Lung microvascular endothelial cell (primary cell): ENCODE measurements at places on chromosomes 6 and 20. TPM values are rescaled to one million over a fixed set of nuclear protein-coding genes. Genes with fewer than 3 reads are reported as not detected.

DNA sequence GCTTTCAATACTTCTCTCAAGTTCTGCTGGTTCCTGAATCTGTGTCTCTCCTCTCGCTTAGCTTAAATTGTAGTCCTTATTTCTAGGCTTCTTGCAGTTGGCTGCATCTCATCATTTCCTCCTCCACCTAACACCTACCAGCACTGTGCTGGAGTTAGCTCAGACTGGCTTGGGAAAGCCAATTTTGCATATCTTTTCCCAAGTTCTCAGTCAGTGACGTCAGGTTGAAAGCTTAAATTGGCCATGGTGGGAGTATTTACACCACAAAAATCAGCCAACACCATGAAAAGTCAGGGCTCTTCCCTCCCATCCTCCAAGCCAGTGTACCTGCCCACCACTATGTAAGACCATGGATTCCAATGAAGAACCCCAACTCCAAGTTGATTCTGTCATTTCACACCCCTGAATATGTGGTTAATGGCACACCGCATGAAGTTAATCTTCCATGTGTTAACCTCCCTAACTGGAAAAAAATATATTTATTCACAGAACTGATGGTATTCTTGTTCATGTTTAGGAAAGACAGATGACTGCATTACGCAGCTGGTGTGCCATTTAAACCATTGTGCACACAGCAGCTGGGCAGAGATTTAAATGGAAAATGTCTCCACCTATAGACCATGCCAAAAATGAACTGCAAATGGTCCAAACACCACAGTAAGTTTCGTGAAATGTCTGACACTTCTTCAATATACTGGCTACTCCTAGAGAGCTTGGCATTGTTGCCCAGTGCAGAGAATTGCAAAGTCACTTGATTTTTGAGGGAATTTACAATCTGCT, 274.1 kb upstream of the MAP3K7 start:
- peak; percentile 2 for DNase-seq

GRCh38 chr20:11372876-11373790, 544.6 kb upstream of the BTBD3 start:
- no peak for DNase-seq

DNA sequence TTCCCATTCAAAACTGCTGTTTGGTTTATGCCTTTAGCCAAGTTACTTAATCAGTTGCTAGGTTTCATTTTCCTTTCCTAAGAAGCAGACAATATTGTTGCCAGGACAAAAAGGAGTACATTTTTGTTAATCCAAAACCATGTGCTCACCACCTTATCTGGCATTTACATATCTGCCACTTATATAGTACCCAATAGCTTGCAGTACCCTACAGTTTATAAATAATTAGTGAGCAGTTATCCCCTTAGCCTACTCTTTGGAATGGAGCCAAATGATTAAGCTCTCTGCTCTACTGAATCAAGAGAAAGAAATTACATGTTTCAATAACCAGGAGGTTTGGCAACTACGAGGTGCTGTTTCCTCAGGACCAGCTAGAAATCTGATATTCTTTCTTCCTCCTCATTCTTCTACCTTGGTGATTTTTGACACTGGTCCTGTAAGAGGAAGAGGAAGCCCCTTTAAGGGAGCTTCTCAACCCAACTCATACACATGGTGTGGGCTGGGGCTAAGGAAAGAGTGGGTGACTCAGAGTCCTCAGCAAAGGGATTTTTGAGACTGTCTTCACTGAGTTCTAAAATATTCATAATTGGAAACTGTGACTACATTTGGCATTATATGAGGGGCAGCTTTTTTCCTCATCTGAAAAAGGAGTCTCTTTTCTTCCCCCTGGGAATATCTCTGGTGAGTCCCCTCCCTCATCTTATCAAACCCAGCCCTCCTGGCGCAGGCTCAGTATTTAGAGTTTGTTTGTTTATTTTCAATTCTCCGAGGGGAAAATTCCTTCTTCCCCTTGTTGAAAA, 1.5 kb downstream of the ZNFX1 start:
- no peak for DNase-seq

DNA sequence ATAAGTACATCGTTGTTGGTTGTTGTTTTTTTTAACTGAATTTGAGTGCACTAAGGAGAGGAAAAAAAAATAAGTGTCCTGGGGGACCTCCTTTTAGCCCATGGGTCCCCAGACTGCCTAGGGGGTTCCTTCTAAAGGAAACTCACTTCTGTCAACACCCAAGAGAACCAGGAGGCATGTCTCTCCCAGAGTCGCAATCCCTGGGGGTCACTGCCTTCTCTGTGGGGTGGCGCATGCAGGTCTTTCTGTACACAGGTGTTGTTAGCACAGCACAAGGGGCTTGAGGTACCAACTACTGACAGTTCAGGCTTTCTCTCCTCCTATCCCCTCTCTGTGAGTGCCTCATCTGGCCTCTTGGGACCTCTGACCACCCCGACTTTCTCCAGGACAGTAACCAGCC, 7.3 kb upstream of the ARMC2 start:
- DNase-seq, result no peak

DNA sequence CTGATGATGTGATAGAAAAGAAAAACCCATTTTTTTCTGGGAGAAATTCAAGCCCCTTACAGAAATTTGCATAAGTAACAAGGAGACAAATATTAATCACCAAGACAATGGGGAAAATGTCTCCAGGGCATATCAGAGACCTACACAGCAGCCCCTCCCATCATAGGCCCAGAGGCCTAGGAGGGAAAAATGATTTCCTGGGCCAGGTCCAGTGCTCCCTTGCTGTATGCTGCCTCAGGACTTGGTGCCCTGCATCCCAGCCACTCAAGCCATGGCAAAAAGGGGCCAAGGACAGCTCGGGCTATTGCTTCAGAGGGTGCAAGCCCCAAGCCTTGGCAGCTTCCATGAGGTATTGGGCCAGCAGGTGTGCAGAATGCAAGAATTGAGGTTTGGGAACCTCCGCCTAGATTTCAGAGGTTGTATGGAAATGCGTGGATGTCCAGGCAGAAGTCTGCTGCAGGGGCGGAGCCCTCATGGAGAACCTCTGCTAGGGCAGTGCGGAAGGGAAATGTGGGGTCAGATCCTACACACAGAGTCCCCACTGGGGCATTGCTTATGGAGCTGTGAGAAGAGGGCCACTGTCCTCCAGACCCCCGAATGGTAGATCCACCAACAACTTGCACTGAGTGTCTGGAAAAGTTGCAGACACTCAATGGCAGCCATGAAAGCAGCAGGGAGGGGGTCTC, 7.6 kb upstream of the DBNDD2 start:
- DNase-seq, result no peak

DNA sequence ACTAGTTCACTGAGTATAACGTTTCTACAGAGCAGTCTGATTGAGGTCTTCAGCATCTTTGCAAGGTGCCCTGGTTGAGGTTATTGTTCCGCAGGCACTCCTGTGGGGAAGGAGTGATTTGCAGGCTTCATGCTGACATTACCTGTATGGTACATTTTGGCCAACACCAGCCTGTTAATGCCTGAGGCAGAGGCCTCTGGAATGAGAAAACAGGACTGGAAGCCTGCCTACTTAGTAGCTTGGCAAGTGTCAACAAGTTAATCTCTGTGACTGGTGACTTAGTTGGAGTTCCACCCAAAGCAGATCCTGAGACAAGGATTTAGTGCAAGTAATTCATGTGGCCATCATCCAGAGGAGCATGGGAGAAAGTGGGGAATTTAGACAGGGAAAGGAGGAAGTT, 24.6 kb downstream of the MAS1 start:
- DNase-seq, result no peak

- DNase-seq, result no peak
These were observed 167.6 kb upstream of the IMPG1 start for GRCh38 chr6:76240092-76240491.

- DNase-seq, result peak; percentile 90
These were observed 448 bp upstream of the RIN2 start for GRCh38 chr20:19757487-19758132.

DNA sequence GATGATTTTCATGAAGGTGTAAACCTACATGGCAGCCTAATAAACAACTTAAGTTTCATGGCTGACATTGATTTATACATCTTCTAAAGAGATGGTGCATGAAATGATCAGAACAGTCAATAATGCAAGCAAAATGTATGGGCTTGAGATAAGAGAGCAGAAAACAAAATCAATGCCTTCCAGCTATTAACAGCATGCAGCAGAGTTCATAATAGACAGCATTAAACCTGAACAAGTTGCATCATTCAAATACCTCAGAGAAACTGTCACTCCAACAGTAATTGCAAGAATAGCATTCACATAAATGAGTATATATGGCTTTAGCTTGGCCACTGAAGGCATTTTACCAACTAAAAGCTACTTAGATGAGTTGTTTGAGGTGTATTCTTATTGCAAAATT, 319.6 kb upstream of the ARID1B start:
- DNase-seq, result no peak

DNA sequence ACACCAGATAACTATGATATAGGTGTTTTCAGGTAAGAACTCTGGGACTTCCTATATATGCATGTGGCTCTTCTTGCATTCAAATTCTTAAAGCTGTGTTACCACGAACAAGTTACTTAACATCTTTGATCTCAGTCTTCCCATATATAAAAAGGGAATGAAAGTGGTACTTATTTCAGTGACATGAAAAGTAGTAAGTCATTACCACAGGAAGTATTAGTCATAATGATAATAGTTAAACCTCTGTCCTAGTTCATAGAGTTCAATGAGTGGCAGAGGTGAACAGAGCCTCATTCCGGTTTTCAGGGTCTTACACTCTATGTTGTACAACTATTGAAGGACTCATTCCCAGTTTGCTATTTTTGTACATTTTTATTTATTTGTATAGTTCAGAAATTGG, 237.0 kb downstream of the NKAIN2 start:
- DNase-seq, result no peak

- DNase-seq, result no peak
These were observed 116.6 kb upstream of the LGSN start for GRCh38 chr6:63436356-63436755.

DNA sequence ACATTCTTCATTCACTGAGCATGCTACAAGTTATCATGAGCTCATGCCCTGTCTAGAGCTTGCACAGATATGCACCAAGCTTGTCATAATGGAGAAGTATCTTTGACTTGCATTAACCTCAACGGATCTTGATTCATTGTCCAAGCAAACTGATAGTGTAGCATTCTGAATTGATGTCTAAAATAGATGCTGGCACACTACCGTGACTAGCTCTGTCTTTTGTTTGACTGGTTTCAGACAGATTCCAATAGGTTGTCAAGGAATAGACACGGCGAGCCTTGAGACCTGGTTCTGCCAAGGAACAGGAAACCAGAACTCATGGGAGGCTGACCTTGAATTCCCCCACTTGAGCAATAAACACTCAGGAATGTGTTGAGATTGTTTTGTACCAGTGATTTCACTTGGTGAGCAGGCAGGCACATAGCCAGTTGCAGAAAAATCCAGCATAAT, 1153.1 kb upstream of the GJE1 start:
- peak; percentile 99 for DNase-seq

DNA sequence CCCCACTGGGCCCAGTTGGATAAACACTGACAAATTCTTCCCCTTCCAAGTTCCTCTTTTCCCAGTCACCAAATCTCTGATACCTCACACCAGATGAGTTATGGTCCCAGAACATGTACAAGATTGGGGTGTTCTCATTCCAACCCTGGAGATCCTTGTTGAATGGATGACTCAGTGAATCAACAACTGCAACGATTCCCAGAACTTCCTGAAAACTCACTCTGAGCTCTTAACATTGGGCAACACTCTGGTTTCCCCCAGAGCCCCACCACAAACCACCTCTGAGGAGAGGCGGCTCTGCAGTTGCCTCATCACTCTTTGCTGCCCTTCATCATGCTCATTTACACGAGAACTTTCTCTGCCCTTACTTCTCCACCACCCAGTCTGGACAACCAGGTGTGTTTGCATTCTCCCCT, 115.2 kb downstream of the MRPL14 start:
- peak; percentile 77 for DNase-seq

DNA sequence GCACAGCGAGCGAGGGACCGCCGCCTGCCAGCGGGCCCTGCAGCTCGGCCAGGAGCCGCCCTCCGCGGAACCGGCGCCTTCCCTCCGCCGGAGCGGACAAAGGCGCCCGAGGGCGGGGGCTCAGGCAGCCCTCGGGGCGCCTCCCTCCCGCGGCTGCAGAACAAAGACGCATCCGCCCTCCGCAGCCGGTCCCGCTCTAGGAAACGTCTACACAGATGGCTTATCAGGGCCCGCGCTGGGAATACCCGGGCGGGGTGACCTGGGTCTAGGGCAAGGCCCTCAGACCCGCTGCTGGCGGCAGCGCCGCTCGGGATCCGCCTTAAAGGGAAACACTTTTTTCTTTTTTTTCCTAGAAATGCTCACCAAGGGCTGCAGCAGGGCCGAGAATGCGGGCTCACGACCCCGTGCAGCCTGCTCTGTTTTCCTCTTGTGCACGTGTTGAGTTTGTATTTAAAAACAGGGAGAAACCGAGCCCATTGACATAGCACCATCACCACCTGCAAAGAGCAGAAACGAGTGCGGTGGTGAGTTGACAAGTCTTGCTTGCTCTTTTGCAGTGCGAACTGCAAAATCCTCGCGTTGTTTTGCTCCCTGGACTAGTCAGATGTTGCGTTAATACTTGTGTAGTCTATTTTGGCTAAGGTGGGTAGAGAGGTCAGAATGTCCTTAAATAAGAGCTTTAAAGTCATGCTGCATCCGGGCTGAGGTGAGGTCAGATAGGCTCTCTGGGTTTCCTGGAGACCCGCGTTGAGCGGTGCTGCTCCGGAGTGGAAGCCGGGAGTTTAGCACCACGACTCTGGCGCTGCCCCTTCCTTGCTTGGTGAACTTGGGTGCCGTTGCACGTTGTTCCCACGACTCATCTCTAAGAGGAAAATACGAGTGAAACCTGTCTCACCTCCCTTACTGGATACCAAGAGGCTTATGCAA, 1.1 kb upstream of the RPS6KA2 start:
- peak; percentile 87 for DNase-seq

- peak; percentile 49 for DNase-seq
These were observed 127.0 kb downstream of the SGK1 start for GRCh38 chr6:134190883-134191282.

GRCh38 chr6:157951828-157952227, 29.8 kb upstream of the SYNJ2 start:
- no peak for DNase-seq

DNA sequence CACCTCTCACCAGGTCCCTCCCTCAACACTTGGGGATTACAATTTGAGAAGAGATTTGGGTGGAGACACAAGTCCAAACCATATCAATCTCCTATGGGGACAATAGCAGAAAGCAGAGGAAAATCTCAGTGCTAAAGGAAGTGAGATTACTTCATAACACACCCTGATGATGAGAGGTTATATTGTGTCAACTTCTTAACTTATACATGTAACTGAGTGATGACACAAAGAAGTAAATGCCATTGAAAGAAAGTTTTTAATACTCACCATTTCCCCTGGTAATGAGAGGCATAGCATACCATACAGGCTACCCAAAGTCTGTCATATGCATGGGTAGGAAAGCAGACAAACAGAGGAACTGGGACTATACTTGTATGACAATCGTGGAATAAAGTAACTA, 137.2 kb downstream of the MMUT start:
- DNase-seq, result no peak

Gene STAU1
- 34.9 and 39.0 TPM in 2 replicates for total RNA-seq

Gene ANKRD66
- total RNA-seq, result not detected in 2 replicates

Gene PYGB
- 62.3 and 63.9 TPM in 2 replicates for total RNA-seq

Gene PAX1
- not detected in 2 replicates for total RNA-seq

Gene GNMT
- total RNA-seq, result under 0.01 TPM in 1 of 2 replicates, not detected in the other

Gene ABT1
- total RNA-seq, result 15.7 and 21.4 TPM in 2 replicates

Gene RBBP8NL
- total RNA-seq, result not detected in 2 replicates
